ENCODE measurements at places on chromosomes 6 and 20.

- no peak for DNase-seq
Observed at GRCh38 chr6:162450358-162450757, 277.2 kb downstream of the PRKN start.

DNA sequence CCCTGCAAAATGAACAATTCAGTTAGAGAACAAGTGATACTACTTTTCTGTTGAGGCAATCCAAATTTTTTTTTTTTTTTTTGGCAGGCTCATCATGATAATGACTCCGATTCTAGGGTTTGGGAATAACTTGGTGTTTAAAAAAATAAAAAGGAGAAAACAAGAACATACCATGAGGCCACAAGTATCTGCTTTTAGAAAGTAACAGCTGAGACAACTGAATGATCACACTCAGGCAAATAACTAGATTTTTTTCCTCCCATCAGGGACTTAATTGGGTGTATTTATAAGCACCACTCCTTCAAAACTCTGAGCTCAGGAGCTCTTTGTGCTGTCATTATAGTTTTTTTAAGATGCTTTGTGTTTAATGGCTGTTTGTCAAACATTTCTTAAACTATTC lies 29.6 kb downstream of the PAK5 start:
- DNase-seq = no peak

GRCh38 chr6:125631165-125631564 lies 118.3 kb upstream of the HEY2 start:
- DNase-seq = no peak

DNA sequence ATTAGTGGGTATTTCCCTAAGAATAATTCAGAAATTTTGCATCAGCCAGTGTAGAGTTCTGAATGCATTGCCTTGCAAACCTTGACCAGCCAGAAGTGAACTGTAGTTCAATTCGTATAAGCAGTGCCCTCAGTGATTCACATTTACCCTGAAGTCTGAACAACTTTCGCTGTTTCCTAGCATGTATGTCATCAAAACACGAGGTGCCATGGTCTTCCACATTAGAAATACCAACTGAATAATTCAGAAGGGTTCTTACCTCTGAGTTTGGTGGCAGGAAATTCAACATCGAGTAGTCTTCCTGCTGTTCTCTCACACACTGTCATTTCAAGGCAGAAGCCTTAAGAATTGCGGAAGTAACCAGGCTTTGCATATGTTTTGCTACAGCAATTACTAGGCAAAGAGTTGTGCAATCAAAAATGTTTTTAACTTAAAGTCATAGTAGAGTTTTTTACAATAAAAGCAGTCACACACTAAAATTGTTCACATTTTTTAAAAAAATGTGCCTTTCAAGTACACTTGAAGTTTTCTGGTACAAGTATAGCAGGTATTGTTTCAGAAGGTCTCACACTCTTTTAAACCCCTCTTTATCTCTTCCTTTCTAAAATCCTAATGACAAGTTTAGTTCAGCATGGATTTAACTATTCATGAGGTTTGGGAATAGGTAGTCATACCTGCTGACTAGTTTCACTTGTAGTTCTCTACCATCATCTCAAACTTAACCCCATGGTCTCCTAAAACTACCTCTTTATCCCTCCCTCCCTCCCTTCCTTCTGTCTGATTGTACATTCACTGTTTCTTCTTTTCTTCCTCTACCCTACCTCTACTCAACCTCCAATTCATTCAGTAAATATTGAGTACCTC lies 118.3 kb downstream of the STXBP5 start:
- DNase-seq = peak; percentile 9

- no peak for DNase-seq
Observed at GRCh38 chr6:11952316-11952715, 59.8 kb upstream of the HIVEP1 start.

- DNase-seq = no peak
Observed at GRCh38 chr6:153537422-153537821, 406.3 kb upstream of the RGS17 start.

- DNase-seq = peak; percentile 67
Observed at GRCh38 chr6:79031821-79032590, 46.0 kb downstream of the PHIP start.
